ENCODE measurements at places on chromosomes 5 and 9.
A peak's percentile ranks its signal among the peaks of the same experiment; 100 is the strongest.

DNA sequence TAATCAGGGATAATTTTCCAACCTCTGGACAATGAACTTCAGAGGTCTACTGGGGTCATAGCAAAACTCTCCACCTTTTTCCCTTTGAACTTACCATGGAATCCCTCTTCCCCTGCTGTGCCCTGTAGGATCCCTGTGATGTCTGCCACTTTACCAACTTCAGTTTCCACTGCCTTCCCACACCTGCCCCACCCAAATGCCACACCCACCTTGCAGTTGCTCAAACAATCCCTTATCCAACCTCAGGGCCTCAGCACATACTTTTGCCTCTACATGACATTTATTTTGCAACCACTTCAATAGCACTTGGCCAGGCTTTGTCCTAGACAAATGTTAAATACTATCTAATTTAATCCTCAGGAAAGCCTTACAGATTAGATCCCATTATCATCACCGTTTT, 463.7 kb upstream of the WWC1 start:
- no peak for DNase-seq

DNA sequence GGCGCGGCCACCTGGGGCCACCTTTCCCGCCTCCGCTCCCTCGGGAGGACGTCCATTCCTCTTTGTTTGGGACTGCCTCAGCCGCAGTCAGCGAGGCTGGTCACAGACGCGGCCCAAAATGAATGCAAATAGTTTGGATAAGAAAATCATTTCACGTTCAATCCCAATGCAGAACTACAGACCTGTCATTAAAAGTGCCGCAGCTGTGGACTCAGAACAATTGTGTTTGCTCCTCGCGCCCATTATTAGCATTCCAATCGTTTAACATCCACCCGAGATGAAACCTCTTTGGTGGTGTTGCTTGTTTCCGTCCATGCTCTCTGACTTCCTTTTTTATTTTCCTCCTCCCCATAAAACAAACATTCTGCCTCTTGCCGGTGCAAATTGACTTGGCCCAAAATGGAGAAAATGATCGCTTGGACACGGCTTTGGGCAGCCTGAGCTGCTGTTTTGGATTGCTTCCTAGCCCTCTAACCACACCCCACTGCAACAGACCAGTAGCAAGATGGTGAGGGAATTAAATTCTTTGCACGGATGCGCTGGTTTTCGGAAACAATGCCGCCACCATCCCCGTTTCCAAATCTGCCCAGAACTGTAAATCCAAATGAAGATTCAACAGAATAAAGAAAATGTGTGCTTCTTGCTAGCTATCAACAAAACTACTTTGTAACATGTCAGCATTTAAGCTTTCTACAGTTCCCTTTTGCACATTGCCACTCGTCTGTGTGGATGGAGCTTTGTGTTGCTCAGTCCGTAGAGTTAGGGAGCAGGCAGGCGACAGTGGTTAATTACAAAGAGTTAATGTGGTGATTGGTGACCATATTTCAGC, 784 bp downstream of the NLN start:
- peak; percentile 72 for DNase-seq

DNA sequence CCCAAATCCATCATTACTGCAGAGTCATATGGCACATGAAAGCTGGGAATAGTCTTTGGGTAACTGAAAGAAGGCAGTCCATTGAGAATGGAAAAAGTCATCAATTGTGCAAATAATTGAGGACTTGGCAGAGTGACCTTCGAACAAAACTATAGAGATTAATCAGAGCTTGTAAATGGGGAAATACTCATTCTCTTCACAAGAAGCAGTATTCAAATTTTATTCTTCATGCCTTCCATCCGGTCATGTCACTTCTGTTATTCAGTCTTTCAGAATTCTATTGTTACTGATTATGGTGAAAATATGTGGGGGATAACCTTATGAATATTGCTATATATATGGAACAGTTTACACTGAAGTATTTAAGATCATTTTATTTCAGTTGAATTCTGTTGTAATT, 8.1 kb downstream of the RGMB start:
- DNase-seq, result no peak

DNA sequence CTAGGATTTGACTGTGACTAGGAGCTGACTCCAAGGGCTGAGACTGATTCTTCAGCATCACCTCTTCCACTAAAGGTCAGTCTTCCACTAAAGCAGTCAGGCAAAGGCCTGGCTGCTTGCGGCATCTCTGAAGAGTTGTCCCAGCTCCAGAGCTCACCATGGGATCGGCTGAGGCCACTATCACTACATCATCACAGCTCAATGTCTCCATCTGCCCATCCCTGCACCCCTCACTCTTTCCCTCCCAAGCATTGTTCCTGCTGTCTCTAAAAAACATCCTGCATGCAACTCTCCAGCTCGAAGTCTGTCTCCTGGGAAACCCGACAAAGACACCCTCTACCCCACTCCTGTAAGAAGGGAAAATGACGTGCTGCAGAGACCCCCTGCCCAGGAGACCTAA, 15.5 kb upstream of the WWC1 start:
- DNase-seq, result no peak

- no peak for DNase-seq
Observed at GRCh38 chr5:66653325-66653724, 57.1 kb downstream of the MAST4 start.

DNA sequence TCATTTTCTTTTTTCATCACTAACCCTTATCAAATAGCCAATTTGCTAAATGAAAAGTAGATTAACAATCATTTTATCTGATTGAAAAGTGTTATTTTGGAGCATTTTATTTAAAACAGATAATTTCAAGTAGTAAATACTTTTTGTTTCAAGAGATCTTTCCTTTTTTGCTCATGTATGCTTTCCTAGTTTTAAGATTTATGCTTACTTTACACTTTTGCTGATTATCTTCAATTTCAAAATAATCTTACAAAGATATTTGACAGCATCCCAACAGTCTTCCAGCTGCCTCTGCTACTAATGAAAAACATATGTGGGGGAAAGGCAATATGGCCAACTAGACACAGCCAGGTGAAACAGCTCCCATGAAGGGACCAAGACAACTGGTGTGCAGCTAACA, 1027.3 kb upstream of the CDH9 start:
- no peak for DNase-seq

GRCh38 chr5:17196697-17197096, 20.7 kb upstream of the BASP1 start:
- no peak for DNase-seq

DNA sequence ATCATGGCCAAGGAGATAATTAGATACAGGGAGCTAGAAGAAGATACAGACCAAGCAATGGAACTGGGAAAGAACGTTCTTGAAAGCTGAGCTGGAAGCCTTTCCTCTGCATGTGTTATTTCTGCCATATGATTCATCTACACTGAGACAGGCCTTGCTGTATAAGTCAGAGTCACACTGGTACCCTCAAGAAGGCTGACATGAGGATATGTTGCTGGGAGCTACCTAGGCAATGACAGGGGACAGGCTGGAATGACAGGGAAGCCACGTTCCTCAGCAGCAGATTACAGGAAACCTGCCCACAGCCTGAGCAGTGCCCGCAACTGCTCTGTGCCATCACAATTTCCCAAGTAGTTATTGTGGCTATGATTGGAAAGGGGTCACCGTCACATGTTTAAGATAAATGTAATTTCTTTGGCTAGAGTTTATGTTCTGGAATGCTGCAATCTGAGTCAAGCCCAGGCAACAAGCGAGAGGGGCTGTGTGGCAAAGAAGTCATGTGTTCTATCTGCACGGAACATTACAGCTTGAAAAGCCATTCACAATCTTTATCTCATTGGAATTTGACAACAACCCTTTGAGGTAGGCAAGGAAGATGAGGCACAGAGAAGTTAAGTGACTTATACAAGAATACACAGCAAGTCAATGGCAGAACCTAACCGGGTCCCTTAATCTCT, 108.2 kb downstream of the TTLL11 start:
- DNase-seq, result no peak

GRCh38 chr5:110413856-110414255, 312.6 kb downstream of the TMEM232 start:
- DNase-seq, result no peak

GRCh38 chr5:82628364-82628910, 350.3 kb upstream of the RPS23 start:
- DNase-seq, result no peak

GRCh38 chr9:98780059-98780749, 16.2 kb downstream of the ANKS6 start:
- DNase-seq, result no peak

GRCh38 chr5:166581826-166582225, 1709.6 kb upstream of the WWC1 start:
- no peak for DNase-seq

DNA sequence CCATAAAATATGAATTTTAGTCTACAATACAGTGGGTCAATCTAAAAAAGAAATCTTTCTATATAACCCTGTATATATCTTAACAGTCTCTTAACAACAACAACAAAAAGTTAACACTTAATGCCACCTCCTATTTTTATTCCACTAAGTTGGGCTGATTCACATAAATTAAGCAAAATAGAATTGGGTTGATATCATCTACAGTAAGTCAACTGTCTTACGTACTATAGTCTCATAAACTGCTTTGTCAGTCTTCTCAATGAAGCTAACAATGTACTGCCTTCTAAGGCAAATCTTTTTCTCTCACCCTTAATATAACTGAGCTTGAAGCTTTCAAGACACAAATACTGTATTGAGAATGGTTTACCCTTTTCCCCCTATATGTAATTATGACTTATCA, 185.7 kb downstream of the ADAMTS6 start:
- DNase-seq, result no peak

- peak; percentile 73 for DNase-seq
Observed at GRCh38 chr5:180668835-180669596, 19.6 kb upstream of the FLT4 start.

- no peak for DNase-seq
Observed at GRCh38 chr9:89422151-89422975, 75.5 kb downstream of the SEMA4D start.

DNA sequence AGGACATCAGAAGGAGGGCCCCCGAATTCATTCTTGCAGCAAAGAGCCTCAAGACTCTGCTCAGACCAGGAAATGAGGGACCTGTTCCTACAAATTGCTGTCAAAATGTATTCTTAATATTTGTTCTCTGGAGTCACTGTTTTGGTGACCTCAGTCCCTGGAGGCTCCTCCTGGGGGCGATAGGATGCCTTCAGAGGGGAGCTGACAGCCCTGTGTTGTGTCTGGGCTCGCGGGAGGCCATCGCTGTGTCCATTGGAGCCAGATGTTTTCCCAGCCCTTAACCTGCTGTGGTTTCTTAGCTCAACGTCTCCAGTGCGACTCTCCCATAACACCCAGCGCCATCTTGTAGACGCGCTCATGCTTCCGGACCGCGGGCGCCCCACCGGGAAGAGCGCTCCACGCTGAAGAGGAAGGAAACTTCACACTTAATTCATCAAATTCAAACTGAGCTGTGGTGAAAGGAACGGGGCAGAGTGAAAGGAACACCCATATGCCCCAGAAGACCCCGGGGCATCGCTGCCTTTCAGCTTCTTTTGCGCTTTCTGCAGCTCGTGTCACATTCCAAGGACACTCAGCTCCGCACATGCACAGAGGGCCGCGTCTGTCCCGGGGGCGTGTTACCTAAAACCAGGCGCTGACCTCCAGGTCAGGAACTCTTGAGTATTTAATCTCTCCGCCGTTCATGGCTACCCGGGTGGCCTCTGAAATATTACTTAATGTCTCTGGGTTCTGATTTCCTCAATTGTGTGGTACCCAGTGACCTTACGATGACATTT, 112.3 kb upstream of the GDNF start:
- DNase-seq, result no peak

GRCh38 chr5:149268928-149269557, 2.6 kb upstream of the AFAP1L1 start:
- DNase-seq, result peak; percentile 63

- no peak for DNase-seq
Observed at GRCh38 chr9:111832449-111832848, 37.7 kb upstream of the SHOC1 start.

DNA sequence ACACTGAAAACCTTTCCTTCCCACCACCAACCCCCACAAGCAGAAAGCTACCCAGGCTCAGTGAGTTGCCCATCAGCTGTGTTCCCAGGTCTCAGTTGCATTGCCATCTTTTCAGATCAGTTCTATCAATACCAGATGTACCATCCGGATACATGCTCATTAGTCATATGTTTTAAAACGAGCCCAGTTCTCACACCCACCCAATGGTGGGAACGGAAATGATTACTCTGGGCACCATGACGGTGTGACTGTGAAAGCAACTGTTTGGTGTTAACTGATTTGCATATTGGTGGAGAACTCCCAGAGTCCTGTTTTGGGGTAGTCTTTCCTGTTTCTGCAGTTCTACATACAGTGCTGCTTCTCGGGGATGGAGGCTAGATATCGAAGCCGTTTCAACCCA, 212.3 kb downstream of the TRIM36 start:
- DNase-seq, result no peak

DNA sequence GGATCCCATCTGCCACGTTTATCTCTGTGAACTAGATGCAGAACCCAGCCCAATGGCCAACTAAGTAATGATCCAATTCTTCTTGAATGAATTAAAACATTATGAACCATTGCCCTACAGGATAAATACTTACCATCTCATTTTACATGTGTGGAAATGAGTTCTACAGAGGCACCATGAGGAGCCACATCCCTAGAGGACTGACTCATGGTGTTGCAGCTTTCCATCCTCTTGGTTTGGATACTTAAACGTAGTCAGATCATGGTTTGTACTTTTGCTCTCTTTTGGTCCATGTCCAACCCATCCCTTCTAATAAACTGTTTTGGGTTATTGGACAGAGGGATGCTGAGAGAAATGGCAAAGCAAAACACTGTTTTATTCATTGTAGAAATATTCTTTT, 484.8 kb downstream of the EBF1 start:
- DNase-seq, result no peak

- no peak for DNase-seq
Observed at GRCh38 chr9:36161187-36161586, 8.0 kb upstream of the CCIN start.

DNA sequence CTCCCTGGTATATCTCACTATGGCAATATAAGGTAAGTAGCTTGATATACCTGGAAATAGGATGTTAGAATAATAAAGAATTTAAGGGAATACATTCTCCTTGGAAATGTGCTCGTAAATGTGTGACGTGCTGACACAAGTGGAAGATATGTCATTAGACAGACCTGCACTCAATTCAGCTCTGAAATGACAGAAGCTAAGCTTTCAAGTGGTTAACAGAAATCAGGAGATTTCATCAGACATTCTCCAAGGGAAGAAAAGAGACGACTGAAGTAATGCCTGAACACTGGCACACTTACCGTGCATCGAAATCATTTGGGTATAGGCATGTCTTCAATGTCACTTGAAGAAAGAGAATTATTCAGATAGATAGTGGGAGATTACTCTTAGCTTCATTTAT, 933.3 kb upstream of the CTNND2 start:
- no peak for DNase-seq

- peak; percentile 100 for DNase-seq
Observed at GRCh38 chr5:103674251-103674650, 111.7 kb upstream of the NUDT12 start.

- DNase-seq, result peak; percentile 16
Observed at GRCh38 chr5:126656401-126657007, 55.8 kb downstream of the PHAX start.

- DNase-seq, result no peak
Observed at GRCh38 chr9:7996558-7996957, 197.0 kb upstream of the DMAC1 start.

- DNase-seq, result no peak
Observed at GRCh38 chr9:88786291-88787079, 204.8 kb upstream of the S1PR3 start.

- DNase-seq, result no peak
Observed at GRCh38 chr9:88814577-88814976, 176.7 kb upstream of the S1PR3 start.

- no peak for DNase-seq
Observed at GRCh38 chr5:160180931-160181330, 48.4 kb upstream of the FABP6 start.
